RKO (cell line): ENCODE measurements at places on chromosomes 3 and 15.

- no peak for DNase-seq
These were observed 125.4 kb upstream of the BFSP2 start for GRCh38 chr3:133274477-133274876.

GRCh38 chr3:12470111-12470510 lies 14.2 kb upstream of the TSEN2 start:
- no peak for DNase-seq

DNA sequence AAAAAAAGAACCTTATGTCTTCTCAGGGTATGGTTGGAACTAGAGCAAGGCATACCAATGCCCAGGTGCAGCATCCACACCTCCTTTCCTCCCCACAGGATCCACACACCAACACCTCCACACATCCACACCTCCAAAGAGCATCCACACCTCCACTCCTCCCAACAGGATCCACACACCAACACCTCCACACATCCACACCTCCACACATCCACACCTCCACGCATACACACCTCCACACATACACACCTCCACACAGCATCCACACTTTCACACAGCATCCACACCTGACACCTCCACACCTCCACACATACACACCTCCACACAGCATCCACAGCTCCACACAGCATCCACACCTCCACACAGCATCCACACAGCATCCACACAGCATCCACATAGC lies 5.3 kb downstream of the MESP1 start:
- no peak for DNase-seq

DNA sequence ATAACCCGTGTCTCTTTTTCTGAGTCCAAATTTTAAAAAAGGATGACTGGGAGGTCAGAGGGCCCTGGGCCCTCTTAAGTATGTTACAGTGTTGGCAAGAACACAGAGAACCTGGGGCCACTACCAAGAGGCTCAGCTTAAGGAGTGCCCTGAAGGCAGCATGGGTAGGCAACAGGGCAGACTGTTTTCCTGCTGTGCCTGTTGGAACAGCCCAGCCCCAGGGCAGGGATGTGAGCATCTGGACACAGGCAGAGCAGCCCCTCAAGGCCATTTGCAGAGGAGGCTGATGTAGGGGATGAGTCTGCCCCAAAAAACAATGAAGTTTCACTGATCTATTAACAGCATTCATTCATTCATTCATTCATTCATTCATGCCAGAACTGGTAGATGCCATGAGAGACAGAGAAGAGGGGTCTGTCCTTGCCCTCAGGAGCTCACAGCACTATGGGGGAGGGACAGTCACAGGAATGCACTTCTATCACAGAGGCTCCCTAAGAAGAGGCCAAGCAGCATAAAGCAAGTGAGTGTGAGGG lies 2.2 kb upstream of the LTF start:
- no peak for DNase-seq

- no peak for DNase-seq
These were observed 161.2 kb upstream of the SYNPR start for GRCh38 chr3:63116922-63117321.

GRCh38 chr3:195162816-195163215 lies 108.1 kb downstream of the XXYLT1 start:
- DNase-seq: no peak

DNA sequence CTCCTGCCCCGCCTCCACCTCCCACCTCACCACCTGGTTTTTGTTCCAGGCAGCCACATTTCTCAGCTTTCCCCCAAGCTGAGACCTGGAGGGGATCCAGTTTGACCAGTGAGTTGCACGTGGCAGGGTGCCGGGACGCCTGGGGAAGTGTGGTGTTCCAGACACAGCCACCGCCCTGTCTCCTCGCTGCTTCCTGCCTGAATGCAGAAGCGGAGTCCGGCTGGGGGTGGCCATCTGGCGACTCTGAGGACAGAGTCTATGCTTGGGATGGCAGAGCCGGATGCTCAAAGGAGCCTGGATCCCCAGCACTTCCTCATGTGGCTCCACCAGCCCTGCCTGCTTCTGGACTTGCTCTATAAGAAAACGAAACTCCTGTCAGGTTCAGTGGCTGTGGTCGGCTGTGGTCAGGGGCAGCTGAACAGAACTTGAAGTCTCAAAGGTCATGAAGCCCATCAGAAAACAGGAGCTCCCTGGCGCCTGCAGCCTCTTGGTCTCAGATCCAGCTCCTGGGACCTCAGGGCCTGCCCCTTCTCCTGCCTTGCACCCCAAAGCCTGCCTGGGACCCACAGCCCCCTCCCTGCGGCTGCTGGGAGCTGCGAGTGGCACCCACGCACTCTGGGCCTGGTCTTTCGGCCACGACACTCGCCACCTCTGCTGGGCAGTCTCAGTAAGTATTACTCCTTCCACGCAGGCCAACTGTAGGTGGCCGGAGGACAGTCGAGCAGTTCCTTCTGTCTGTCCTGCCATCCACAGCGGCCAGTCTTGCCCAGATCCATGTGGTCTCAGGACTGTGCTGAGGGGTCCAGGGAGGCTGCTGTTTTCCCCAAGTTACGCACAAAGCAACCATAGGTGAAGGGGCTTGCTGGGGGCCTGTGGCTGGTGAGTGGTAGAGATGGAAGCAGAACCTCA lies 112.8 kb upstream of the MEF2A start:
- DNase-seq: no peak
